H1 (cell line): ENCODE measurements at places on chromosomes 1 and 21. TPM values are rescaled to one million over a fixed set of nuclear protein-coding genes. Genes with fewer than 3 reads are reported as not detected.

GRCh38 chr1:234927312-234927970 is 201.2 kb downstream of the TOMM20 start:
- no peak overlapping the region for H3K27ac ChIP-seq
- no peaks in the 10 kb centered on the region for H3K36me3 ChIP-seq
- no peak overlapping the region for H3K4me3 ChIP-seq

DNA sequence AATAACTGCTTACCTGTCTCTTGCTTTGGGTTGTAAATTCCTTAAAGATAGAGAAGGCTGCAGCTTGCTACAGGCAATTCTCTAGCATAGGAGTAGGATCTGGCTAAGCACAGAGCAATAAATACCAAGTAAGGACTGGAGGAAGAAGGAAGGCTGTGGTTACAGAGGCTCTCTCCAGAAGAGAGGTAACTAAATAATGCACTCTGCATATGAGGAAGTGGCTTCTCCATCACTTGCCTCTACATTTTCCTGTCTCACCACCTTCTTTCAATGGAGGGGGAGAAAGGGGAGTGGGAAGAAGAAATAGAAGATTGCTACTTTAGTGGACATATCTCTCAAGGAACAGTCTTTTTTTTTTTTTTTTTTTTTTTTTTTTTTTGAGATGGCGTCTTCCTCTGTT is 60.9 kb upstream of the LAX1 start:
- no peak overlapping the region for H3K4me3 ChIP-seq
- DNase-seq = no peak
- H3K36me3 ChIP-seq = peaks cover 13% of the 10 kb centered on the region
- H3K27me3 ChIP-seq = no peaks in the 10 kb centered on the region
- no peaks in the 10 kb centered on the region for H3K4me1 ChIP-seq
- no peak overlapping the region for H3K27ac ChIP-seq

DNA sequence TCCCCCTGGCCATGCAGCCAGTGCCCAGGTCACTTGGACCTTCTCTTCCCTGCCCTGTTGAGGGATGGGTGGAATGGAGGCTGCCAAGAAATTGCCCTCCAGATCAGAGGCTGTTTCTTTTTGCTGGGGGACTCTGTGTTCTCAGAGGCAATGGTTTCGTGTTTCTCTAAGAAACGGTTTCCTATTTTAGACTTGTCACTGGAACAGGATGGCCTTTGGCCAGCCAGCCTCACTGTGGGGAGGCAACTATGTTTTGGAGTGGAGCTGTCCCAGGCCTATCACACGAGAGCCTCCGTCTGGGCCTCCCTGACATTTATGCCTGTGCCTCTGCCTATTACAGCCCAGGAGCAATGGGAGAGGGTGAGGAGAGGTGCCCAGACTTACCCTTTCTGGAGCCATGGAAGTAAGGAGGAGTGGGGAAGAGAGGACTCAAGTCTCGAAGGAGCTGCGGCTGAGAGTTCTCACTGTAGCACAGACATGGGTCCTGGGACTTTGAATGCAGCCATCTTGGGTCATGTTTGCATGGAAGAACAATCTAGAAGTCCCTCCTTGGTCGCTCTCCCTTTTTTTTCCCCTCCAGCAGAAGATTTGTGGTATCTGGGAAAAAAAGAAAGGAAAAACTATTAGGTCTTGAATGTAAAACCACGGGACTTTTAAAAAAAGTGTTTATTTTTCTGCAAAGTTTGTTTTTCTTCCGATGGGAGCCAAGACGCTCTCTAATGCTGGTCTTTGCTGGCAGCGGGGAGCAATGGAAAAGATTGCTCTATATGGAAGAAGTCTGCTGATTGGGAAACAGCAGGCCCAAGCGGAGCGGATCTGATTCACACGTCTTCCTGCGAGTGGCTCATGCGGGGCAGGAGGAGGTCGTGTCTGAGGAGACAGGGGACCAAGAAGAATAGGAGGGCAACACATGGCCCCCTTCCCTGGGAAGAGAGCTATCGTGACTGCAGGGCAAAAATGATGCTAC is 219.2 kb downstream of the FOXD2 start:
- H3K27ac ChIP-seq = no peak overlapping the region
- no peak overlapping the region for H3K4me3 ChIP-seq
- H3K27me3 ChIP-seq = peaks cover 14% of the 10 kb centered on the region; the same call in 1 of the 2 replicates
- DNase-seq = no peak
- no peaks in the 10 kb centered on the region for H3K4me1 ChIP-seq
- H3K36me3 ChIP-seq = no peaks in the 10 kb centered on the region

GRCh38 chr1:93338387-93339146 is 7.1 kb upstream of the DR1 start:
- no peak for DNase-seq
- H3K27me3 ChIP-seq = no peaks in the 10 kb centered on the region
- H3K27ac ChIP-seq = no peak overlapping the region
- H3K4me3 ChIP-seq = no peak overlapping the region
- peaks cover 10% of the 10 kb centered on the region; the same call in 1 of the 2 replicates for H3K36me3 ChIP-seq
- H3K4me1 ChIP-seq = no peaks in the 10 kb centered on the region

DNA sequence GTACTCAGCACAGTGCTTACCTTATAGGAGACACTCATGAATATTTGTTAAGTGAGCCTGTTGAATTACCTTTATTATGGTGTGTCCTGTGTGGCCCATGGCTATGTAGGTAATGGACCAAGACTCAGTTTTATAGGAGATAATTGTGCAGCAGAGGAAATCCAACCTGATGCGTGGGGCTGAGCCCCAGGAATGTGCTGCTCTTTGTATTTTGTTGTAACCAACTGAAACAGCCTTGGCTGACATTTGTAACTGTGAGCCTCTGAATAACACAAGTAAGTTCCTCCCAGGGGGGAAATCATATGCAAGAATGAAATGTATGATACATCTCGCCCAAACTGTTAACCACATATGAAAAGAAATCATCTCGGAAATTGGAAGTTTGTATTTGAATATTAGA is 364.2 kb upstream of the ZP4 start:
- H3K27ac ChIP-seq = no peak overlapping the region; the same call in 1 of the 2 replicates
- no peak overlapping the region for H3K4me3 ChIP-seq
- no peaks in the 10 kb centered on the region for H3K36me3 ChIP-seq
- no peaks in the 10 kb centered on the region for H3K27me3 ChIP-seq
- DNase-seq = no peak

GRCh38 chr1:29706936-29707335 is 470.6 kb downstream of the PTPRU start:
- DNase-seq = peak; percentile 92
- H3K36me3 ChIP-seq = no peaks in the 10 kb centered on the region
- H3K4me1 ChIP-seq = peaks cover 2% of the 10 kb centered on the region; the same call in 1 of the 2 replicates
- peak overlapping the region; percentile 36; the same call in 1 of the 2 replicates for H3K4me3 ChIP-seq
- H3K27ac ChIP-seq = no peak overlapping the region
- no peaks in the 10 kb centered on the region for H3K27me3 ChIP-seq

Gene RGS4
- total RNA-seq = 0.46 and 0.74 TPM in 2 replicates
